ENCODE measurements at places on chromosomes 1 and 21. TPM values are rescaled to one million over a fixed set of nuclear protein-coding genes. Genes with fewer than 3 reads are reported as not detected.

FAM177B gene
- total RNA-seq, result not detected

NCSTN gene
- 83.9 TPM for total RNA-seq

PRELP gene
- total RNA-seq, result 0.37 TPM

CRP gene
- not detected for total RNA-seq

RAD54L gene
- total RNA-seq, result 0.43 TPM

SYT14 gene
- total RNA-seq, result 0.65 TPM

CAMK2N1 gene
- total RNA-seq, result 11.1 TPM

Measured in smooth muscle cell of bladder (primary cell).